Stimulated activated CD4-positive, alpha-beta T cell treated with anti-CD3 and anti-CD28 coated beads, Interleukin-12 subunit alpha, Interleukin-12 subunit beta, amount 100 ng/mL, for 48 hours (primary cell): ENCODE measurements at places on chromosomes 5 and 9.

DNA sequence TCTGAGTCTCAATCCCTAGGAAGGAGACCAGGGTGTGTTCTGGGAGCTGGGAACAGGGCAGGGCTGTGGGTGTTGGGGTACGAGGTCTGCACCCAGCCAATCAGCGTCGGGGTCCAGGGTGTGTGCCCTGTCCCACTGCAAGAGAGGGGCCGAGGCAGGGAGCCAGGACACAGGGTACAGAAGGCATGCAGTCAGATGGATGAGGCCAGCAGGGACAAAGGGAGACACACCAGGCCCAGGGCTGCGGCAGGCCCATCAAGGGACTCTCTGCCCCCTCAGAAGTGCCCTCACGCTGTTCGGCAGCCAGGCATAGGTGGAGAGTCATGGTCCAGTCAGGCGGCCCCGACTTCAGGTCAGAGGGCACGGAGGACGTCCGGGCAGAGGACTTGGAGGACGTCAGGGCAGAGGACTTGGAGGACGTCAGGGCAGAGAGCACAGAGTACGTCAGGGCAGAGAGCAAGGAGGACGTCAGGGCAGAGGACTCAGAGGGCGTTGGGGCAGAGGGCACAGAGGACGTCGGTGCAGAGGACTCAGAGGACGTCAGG is 28.8 kb upstream of the ADAMTS2 start:
- no peak for DNase-seq

DNA sequence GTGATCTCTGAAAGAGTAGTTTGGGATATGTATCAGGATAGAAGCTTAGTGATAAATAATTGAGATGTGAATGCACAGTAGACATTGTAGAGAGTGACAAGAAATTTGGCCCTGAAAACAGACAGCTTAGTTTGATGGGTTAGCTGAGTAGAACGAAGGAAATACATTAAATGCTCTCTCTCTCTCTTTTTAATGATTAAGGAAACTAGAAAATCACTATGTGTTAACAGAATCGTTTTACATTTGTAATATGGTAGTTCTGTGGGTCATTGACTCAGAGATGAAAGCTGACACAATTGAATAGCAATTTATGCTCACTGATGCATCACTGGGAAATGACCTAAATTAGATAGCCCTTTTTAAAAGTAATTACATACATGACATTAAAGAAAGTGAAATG is 739.8 kb upstream of the PTPRD start:
- no peak for DNase-seq

DNA sequence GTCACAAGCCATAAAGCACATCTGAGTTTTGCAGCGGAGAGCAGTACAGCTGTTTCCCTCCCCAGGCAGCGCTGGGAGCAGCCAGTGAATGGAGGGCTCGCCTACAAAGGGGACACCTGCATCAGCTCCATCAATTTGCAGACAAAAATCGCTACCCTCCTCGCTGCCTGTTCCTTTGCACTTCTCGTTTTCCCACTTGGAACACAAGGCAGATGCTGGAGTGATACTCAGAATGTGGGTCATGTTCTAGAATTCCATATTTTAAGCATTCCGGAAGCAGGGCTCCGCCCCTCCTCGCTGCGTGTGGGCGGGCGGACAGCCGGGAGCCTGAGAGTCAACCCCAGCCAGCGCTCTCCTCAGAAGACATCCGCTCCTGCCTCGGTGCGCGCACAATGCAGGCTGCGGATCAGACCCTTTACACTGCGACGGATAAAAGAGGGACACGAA is 92.1 kb downstream of the LMNB1 start:
- DNase-seq: no peak

GRCh38 chr9:94504358-94504757 is 50.5 kb upstream of the PCAT7 start:
- DNase-seq: no peak

GRCh38 chr5:64184832-64185231 is 19.2 kb downstream of the RNF180 start:
- DNase-seq: no peak

- DNase-seq: peak; percentile 5
These were observed 567 bp upstream of the SPIN1 start for GRCh38 chr9:88387552-88388202.

GRCh38 chr9:134549336-134549735 is 92.3 kb upstream of the COL5A1 start:
- no peak for DNase-seq

- DNase-seq: no peak
These were observed 354.5 kb upstream of the CDH6 start for GRCh38 chr5:30838936-30839496.

DNA sequence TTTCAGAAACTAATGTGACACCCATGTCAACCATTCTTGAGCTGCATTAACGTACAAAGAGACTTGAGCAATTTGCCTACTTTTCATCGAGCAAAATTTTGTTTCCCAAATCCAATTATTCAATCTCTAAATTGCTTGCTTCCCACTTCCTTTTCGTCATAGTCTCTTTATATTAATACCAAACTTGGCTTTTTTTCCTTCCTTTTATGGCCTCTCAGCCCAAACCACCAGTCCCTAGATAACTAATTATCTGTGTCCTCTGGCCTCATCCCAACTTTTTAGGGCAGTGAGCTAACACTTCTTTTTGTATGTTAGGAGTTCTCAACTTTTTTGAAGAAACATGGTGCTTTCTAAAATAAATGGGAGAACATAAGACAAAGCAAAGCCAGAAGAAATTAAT is 155.5 kb upstream of the S1PR3 start:
- DNase-seq: no peak

- DNase-seq: no peak
These were observed 3.2 kb downstream of the PAPPA start for GRCh38 chr9:116156621-116157314.

- no peak for DNase-seq
These were observed 9.0 kb downstream of the PPP3R2 start for GRCh38 chr9:101585740-101586139.
